ENCODE measurements at places on chromosomes 7 and 10.
A peak's percentile ranks its signal among the peaks of the same experiment; 100 is the strongest.

- no peak for DNase-seq
Measured at GRCh38 chr7:143356414-143357050, 6.0 kb downstream of the FAM131B start.

DNA sequence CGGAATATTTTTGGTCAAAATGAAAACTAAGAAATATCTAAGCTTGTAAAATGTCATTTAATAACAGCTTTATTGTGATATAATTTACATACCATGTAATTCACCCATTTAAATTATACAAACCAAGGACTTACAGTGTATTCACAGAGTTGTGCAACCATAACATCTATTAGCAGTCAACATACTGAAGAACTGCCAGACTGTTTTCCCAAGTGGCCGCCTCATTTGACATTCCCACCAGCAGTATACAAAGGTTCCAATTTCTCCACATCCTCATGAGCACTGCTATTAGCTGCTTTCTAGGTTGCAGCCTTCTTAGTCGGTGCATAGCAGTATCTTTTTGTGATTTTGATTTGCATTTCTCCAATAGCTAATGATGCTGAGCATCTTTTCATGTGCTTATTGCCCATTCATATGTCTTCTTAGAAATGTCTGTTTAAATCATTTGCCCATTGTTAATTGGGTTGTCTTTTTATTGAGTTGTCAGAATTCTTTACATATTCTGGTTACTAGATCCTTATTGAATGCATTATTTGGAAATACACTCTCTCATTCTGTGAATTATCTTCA, 153.0 kb upstream of the FGFR2 start:
- no peak for DNase-seq

GRCh38 chr10:14481014-14481413, 150.3 kb upstream of the FRMD4A start:
- DNase-seq, result no peak

GRCh38 chr7:1055956-1056784, 11.8 kb downstream of the GPR146 start:
- DNase-seq, result no peak

DNA sequence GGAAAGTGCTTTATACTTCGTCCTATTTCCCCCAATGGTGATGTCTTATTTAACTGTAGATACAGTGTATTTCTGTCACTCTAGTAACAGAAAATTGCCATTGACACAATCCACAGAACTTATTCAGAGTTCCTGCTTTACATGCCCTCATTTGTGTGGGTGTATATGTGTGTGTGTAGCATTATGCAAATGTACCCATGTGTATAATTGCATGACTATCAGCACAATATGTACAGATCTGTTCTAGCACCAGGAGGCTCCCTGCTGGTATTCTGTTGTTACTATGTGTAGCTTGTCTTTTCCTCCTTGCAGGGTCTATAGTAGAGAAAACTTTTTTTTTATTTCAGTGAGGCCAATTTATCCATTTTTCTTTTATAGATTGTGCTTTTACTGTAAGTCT, 16.5 kb downstream of the CYP3A43 start:
- peak; percentile 3 for DNase-seq

GRCh38 chr7:68244389-68244788, 1247.8 kb downstream of the TYW1 start:
- DNase-seq, result no peak

DNA sequence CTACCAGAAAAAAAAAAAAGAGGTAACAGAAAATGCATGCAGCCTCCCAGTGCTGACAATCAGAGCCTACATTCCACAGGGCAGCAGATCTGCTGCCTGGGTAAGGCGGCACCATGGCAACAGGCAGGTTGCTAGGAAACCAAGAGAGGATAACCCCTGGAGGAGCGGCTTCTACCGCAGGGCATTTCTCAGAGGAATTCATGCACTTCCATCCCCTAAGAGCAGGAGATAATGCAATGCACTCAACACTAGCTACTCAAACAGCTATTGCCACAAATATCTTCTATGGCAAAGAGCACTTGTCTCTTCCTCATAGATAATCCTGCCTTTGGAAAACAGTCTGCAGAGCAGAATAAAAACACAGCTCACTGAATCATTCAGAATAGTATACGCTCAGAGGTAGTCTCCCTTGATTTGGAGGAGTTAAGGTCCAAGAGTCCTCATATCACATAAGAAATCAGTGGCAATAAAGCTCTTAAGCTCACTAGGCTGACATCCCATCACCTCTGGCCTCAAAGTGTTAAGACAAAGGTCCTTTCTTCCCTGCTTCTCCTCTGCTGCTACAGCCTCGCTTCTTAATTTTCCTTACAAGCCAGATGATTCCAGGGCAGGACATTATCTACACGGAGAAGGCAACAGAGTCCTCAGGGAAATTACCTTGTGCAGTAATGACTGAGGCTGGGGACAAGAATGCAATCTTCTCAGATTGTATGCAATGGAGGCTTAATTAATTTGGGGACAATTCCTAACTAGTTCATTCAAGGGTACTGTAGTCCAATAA, 10.7 kb downstream of the PSAP start:
- peak; percentile 87 for DNase-seq

GRCh38 chr7:1029637-1030443, 14.5 kb upstream of the GPR146 start:
- no peak for DNase-seq

DNA sequence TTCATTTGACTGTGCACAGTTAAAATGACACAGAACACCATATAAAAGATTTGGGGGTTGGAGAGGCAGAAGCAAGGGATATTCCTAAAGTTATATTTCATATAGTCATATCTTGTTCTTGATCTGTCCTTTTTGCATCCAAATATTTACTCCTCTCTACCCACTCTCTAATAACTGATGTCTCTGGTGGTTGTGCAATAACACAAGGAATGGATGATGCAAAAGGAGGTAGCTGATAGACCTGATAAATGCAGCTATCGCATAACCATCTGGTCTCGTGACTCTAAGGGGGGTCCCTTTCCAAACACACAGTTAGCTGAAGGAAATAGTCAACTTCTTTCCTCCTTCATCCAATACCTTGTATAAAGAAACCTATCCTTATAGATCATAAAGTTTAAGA, 123.1 kb downstream of the POLR1F start:
- peak; percentile 34 for DNase-seq

DNA sequence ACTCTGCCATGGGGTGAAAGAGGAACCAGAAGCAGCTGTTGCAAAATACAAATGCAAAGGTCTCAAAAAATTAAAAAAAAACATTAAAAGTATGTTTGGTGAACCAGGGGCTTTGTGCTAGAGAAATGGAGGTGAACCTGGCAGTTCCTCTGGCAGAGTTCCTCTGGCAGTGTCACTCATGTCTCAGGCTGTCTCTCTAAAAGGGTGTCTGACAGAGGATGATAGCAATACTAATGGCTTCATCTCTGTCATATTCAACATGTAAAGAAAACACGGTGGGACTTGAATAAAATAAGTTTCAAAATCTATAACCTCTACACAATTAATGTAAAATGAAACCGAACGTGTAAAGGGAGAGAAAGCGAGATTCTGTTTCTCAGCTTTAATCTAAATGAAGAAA, 375.7 kb upstream of the VWC2 start:
- DNase-seq, result no peak

DNA sequence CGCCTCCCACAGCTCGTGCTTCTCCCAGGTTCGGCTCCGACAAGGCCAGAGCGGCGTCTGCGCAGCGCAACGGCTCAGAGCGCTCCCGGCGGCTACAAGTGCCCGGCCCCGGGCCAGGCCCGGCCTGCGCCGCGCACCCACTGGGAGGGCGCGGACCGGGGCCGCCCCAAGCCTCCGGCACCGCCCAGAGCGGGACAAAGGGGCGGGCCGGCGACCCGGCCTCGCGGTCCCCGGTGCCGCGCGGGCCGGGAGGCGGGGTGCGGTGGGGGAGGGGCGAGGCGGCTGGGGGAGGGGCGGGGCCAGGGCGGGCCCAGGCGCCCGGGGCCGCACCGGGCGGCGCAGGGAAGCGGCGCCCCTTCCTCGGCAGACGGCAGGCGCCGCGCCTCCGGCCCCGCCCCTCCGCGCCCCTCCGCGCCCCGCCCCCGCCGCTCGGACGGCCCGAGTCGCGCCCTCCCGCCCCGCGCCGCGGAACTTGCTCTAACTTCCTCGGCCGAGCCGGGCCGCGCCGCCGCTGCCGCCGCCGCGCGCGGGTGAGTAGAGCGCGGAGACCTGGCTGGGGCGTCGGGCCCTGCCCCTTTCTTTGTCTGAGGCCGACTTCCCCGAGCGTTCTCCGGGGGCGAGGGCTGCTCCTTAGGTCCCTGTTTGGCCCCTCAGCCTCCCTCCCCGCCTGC, at the start of gene TSPAN14:
Gene TSPAN14 (plus strand): TSS at position 469 of the 671 bp plus-strand sequence. CDS start 34,924 bp downstream, outside the sequence.
- DNase-seq, result peak; percentile 86

GRCh38 chr10:3755440-3756359, 29.3 kb downstream of the KLF6 start:
- no peak for DNase-seq

- DNase-seq, result no peak
Measured at GRCh38 chr10:47195274-47195885, 104.6 kb upstream of the GDF10 start.

DNA sequence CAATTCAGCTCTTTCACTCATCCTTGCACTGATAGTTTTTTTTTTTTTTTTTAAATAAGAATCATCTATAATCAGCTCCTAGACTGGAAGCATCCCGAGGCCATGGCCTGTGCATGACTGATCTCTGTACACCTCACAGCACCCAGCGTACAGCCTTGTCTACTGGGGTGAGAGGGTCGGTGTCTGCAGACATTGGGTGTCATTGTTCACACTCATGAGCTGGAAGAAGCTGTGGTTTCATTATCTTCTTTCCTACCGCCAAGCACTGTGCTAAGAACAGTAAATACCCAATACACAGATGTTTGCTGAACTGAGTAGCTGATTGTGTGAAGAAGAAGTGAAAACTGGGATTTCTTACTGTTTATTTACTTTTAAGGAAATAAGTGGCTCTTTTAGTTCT, 123.6 kb downstream of the CLEC2L start:
- DNase-seq, result no peak

GRCh38 chr10:3982746-3983442, 197.9 kb upstream of the KLF6 start:
- DNase-seq, result no peak

DNA sequence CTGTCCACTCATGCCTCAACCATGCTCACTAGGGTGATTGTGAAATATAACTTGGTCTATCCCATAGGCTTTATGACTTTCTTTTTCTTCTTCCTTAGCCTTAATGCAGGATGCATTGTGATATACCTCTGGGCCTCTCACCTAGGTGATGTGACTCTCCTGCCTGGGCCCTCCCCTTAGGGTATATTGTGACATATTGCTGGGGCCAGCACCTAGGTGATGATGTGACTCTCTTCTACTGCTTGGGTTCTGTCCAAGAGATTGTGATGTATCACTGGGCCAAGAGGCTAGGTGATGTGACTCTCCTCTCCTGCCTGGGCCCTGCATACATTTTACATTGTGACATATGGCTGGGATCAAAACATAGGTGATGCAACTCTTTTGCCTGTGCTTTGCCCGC, 14.7 kb upstream of the ZNF107 start:
- no peak for DNase-seq

- no peak for DNase-seq
Measured at GRCh38 chr10:103680869-103681236, 174.5 kb downstream of the SH3PXD2A start.

DNA sequence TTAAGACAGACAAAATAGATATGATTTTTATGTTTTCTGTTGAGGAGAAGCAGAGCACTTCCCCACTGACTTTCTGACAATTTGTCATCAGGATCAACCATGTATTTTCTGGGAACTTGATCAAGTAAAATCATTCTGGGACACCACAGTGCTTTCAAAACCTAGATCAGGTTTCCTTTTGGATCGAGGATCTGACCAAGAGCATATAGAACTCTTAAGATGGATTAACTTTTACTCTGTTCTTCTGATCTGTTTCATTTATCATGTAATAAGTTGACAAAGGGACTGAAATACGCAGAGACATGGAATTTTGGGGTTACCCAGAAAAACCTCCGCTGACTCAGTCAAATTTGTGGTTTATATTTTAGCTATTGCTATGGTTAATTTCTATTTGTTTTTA, 136.0 kb upstream of the WNT16 start:
- DNase-seq, result no peak

DNA sequence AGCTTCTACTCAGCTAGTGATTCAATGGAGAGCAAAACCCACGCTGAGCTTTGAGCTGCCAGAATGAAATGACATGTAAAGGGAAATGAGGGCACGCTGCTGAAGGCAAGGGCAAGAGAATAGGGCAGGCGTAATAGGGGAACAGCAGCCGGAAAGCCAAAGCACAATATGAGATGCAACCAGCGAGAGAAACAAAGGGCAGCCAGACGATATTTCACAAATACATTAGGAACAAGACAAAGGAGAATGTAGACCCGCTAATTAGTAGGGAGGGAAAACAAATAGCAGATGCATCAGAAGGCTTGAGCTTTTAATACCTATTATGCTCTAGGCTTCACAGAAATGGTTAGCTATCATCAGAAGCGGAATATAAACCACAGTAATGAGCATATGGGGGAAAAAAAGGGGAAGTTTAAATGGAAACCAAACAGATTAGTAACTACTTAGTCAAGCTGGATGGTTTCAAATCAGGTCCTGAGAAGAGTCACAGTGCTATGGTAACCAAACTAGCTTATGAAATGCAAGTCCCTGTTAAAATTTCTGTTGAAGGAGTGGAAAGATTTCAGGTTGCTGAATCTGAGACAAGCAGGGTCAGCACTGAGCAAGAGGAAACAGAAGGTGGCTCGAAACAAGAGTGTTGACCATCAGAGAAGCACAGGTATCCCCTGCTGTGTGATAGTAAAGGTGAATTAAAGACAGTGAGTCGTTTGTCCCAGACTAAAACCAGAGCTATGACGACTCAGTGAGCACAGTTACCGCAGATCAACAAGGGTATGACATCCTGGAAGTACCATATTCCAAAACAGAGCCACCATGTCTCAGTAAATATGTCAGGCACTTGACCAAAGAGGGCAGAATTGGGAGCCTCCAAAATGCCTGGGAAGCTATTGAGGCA, 496.9 kb upstream of the CELF2 start:
- DNase-seq, result peak; percentile 23

GRCh38 chr7:78232806-78233205, 434.2 kb downstream of the PHTF2 start:
- DNase-seq, result no peak

DNA sequence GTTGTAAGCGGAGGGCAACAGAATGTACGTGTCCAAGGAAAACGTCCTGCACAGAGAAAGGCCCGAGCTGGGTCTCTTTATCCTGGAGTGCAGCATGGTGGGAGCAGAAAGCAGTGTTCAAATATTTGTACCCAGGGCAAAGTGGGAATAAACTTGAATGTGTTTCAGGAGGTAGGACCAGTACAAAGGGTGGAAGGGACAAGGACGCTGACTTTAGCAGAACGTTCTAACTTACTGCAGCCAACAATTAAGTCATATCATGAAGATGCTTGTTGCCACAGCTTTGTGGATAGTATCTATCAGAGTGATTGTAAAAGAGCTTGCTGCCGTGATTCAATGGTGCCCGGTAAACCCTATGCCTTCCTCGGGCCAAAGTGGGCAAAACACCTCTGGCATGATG, 30.5 kb upstream of the ZC3HAV1L start:
- no peak for DNase-seq

GRCh38 chr7:25947669-25948516, 204.1 kb upstream of the NFE2L3 start:
- no peak for DNase-seq

DNA sequence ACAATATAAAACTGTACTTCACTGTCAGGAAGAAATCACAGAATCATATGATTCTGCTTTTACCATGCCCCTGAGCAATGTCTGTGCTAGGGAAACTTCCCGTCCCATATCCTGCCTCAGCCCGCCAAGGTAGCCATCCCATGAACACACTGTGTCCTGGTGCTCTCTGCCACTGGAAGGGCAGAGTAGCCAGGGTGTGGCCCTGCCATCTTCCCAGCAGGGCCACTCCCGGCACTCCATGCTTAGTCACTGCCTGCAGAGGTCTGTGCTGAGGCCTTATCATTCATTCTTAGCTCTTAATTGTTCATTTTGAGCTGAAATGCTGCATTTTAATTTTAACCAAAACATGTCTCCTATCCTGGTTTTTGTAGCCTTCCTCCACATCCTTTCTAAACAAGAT, 31.8 kb downstream of the AP3M1 start:
- no peak for DNase-seq
